ENCODE measurements at places on chromosomes 7 and 10.

- DNase-seq: no peak
These were observed 77.8 kb upstream of the FAM133B start for GRCh38 chr7:92667816-92668535.

DNA sequence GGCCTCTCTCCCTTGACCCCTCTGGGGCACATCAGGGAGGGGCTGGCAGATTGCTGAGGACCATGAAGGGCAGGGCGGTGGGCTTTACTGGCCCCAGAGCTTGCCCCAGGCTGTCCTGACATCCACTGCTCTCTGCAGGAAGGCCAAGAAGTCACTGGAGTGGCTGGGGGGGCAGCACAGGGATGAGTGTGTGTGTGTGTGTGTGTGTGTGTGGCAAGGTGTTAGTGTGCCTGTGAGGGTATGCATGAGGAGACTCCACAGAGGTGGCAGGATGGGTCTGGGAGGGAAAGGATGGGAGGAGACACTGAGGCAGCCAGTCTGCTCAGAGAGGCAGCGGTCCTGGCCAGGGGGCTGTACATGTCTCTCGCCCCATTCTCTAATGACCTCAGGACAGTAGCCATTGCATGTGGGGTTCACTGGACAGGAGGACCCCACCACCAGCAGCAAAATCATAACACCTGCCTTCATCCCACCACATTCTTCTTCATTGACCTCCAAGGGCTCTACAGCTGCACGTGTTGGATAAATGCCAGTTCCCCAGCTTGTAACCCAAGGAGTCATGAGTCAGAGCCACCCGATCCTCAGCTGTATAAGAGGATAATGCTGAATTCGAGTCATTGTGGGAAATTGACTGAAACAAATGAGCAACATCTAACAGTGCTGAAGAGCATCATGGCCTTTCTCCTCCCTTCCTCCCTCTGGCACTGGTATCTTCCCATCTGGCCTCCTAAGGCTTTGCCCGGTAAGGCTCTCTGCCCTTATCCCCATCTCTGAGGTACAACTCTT lies 720.5 kb downstream of the GRID1 start:
- no peak for DNase-seq

DNA sequence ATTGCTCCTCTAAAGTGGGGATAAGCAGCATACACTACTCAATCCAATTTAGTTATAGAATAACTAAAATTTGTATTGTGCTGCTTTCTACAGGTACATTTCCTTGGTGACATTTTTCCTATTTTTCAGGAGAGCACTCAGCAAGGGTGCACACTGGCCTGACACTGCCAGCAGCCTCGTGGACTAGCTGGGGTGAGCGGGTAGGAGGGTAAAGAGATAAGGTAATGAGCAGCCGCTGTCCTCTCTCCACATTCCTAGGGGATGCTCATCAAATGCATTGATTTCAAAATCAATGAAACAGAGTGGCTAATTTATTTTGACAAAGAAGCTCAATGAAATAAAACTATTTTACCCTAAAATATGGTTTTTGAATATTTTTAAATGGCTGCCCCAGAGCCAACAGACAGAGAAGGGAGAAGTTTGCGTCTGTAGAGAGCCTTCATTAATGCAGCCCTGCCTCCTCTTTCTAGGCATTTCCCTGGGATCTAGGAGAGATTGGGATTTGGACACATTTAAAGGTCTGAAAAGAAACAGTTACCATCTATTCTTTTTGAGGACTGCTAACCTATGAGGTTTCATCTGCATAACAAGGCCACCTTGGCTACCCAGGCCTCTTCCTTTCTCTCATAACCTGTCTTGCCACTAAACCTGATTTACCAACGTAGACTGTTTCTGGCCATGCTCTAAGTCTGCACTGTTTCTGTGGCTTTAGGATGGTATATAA lies 561.0 kb downstream of the IPMK start:
- no peak for DNase-seq

DNA sequence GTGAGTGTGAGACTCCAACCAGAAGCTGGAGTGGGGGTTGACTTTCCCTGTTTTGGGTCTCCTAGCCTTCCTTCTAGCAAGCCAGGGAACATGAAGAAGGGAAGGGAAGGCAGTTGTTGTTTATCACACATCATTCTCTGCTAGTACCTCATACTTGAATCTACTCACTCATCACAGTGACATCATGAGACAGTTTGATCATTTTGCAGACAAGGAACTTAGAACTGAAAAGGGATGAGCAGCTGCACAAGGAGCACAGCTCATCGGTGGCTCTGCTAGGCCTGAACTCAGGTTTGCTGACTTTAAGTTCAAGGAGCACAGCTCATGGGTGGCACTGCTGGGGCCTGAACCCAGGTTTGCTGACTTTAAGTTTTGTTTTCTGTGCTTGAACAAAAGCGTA lies 19.2 kb downstream of the PRXL2A start:
- no peak for DNase-seq

- no peak for DNase-seq
These were observed 64.5 kb upstream of the BTBD16 start for GRCh38 chr10:122206471-122207065.

- DNase-seq: no peak
These were observed 647.8 kb downstream of the INHBA start for GRCh38 chr7:41054960-41055661.

GRCh38 chr10:36092116-36092515 lies 450.0 kb upstream of the FZD8 start:
- no peak for DNase-seq

Data from trophoblast cell (in vitro differentiated cells and primary cell).